ENCODE measurements at places on chromosomes 11 and 22.
A peak's percentile ranks its signal among the peaks of the same experiment; 100 is the strongest.

- no peak for DNase-seq
These were observed 39.0 kb downstream of the WT1 start for GRCh38 chr11:32396331-32396730.

- no peak for DNase-seq
These were observed 44.3 kb downstream of the OR4D9 start for GRCh38 chr11:59555601-59556114.

DNA sequence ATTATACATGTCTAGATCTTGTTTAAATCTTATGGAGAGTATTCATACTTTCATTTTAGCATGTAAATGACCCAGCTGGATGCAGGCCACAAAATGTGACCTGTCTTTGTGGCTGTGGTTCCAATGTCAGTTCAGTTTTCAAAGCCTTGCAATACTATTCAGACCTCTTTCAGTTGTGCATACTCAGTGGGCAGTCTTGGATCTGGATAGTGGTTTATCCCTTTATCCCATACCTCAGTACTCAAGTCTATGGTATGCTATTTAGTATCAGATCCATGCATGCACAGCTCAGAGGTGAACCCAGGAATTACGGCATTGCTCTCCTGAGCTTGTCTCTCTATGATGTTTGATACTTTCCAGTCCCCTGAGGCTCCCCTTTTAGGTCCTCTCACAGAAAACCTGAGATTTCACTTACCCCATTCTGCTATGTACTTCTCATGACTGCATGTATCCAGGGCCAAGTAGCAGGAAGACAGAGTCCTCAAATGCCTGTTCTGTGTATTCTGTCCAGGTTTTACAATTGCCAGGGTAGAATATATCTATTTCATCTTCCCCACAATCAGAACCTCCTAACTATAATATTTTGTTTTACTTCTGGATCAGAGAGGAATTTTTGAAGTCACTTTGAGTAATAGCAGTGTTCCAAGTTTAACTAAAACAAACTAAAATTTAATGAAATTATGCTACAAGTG lies 6.9 kb upstream of the P4HA3 start:
- no peak for DNase-seq

GRCh38 chr11:120751550-120751949 lies 240.0 kb downstream of the GRIK4 start:
- DNase-seq: no peak

GRCh38 chr22:19407649-19408606 lies 23.6 kb downstream of the HIRA start:
- no peak for DNase-seq

DNA sequence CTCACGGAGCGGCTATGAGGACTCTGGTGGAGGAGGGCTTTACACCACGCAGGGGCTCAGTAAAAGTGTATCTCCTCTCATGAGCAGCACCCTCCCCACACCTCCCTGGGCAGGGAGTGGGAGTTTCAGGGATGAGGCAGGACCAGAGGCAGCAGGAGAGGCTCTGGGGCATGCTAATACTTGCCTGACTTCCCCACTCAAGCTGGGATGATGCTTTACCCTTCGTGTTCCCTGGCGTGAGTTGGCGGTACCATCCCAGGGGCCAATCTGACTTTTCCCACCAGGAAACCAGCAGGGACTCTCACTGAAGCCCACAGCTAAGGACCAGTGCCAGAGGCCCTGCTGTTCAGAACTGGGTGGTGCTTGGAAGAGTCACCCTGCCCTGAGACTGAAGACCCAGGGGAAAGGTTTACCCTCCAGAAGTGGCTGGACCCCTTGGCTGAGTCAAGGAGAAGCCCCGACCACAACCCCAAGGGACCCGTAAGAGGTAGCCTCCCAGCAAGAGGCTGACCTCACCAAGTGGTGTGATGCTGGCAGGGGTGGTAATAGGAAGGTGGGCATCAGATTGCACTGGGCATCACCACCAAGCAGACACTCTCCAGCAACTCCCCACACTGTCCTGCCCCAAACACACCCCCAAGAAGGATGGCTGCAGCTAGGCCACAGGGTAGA lies 65.6 kb downstream of the THAP12 start:
- DNase-seq: no peak

DNA sequence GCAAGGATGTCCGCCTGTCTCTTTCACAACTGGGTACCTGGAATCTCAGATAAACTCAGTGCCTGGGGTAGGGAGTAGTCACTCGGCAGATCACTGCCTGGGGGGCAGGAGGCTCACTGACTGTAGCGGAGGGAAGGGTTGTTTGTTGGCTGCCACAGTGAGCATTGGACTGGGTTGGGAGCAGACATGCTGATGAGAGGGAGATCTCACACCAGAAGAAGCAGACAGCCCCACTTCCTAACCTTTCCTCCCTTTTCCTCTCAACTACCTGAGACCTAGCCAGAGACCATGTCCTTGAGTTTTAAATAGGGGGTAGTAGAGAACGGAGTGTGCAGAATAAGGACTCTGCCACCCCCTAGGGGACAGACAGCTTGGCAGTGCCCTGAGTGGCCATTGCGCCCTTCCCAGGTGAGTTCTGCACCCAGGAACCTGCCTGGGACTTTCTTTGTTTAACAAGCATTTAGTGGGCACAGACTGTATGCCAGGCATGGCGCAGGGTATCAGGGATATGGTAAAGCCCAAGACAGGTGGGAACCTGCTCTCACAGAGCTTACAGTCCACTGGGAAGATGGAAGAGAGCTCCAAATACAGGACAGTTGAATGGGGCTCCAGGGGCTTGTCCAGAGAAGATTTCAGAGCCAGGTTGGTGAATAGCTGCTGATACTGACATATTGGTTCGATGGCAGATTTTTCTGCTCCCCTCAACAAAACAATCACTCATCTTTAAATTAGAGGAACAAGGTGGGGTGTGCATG lies 115.7 kb upstream of the NNMT start:
- DNase-seq: peak; percentile 45

- DNase-seq: peak; percentile 79
These were observed 393 bp downstream of the ST13 start for GRCh38 chr22:40855979-40856512.

DNA sequence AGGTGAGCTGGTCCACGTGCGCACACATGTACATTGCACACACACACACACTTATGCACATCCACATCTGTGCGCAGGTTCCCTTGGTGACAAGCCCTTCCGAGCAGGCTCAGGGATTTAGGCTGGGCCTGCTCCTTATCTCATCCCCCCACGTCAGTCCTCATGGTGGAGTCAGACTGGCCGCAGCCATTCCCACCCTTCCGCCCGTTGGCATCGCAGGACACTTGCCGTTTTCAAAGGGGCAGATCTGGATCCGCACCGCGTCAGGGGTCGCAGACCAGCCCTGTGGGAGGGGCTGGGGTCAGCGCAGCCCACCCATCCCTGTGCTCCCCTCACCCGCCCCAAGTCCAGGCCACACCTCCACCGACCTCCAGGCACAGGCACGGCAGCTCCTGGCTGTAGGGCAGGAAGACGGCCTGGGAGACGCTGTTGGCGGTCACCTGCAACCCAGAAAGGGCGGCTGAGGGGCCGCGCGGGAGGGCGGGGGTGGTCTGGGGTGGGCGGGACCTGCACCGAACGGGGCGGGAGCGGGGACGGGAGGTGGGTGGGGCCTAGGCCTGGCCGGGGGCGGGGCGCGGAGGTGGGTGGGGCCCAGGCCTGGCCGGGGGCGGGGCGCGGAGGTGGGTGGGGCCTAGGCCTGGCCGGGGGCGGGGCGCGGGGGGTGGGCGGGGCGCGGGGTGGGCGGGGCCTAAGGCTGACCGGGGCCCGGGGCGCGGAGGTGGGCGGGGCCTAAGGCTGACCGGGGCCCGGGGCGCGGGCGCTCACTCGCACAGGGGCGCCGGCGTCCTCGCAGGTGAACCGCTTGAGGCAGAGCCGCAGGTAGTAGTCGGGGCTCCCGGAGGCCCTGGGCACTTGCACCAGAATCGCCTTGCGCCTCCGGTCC lies 13.3 kb downstream of the IL17REL start:
- peak; percentile 80 for DNase-seq
